ENCODE measurements at places on chromosomes 2 and 18. TPM values are rescaled to one million over a fixed set of nuclear protein-coding genes. Genes with fewer than 3 reads are reported as not detected.

The RIT2 gene
- total RNA-seq = not detected

The GPR45 gene
- total RNA-seq = not detected

- no peak overlapping the region for H3K4me3 ChIP-seq
- H3K4me1 ChIP-seq = no peaks in the 10 kb centered on the region
- DNase-seq = peak; percentile 21
Observed at GRCh38 chr2:113273027-113273551, 5.6 kb downstream of the PAX8 start.

DNA sequence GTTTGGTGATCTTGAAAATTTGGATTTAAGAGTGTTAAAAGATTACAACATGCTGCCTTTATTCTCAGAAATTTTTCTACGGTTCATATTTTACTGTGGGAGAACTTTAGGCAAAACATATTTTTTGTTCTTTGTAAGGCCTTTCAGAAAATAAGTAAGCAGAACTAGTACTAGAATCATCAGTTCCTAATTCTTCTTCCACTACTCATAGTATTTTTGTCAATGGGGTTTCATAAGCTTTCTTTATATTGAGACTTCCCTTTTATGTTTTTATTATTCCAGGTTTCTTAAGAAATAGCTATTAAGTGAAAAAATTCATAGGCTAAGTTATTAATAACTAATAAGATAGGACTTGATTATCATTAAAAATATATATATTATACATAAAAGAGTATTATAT is 12.4 kb downstream of the UGGT1 start:
- H3K4me3 ChIP-seq = no peak overlapping the region
- H3K27ac ChIP-seq = no peak overlapping the region
- H3K36me3 ChIP-seq = peaks cover 21% of the 10 kb centered on the region
- no peaks in the 10 kb centered on the region for H3K27me3 ChIP-seq
- no peak for DNase-seq
- peaks cover 6% of the 10 kb centered on the region for H3K4me1 ChIP-seq

DNA sequence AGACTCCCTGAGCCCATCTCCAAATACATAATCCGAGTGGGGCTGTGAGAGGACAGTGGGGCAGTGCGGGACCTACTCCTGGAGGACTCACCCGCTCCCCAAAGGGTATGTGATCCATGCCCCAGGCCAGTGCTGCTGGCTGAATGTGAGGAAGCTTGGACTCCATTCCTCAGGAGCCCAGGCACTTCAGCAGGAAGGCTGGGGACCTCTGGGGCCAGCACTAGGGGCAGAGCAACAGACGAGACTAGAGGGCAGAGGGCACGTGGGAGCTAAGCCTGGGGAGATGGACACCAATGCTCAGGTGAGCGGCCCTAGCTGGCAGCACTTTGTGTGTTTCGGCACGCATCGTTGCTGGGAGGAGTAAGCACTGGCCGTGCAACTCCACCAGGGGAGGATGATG is 84.9 kb downstream of the MALT1 start:
- H3K4me1 ChIP-seq = no peaks in the 10 kb centered on the region
- H3K27me3 ChIP-seq = no peaks in the 10 kb centered on the region

GRCh38 chr2:216406826-216407225 is 5.5 kb upstream of the SMARCAL1 start:
- no peak for DNase-seq
- H3K27ac ChIP-seq = no peak overlapping the region
- no peak overlapping the region for H3K4me3 ChIP-seq
- no peaks in the 10 kb centered on the region for H3K27me3 ChIP-seq
- no peaks in the 10 kb centered on the region for H3K4me1 ChIP-seq

GRCh38 chr2:239790721-239791120 is 234.4 kb downstream of the NDUFA10 start:
- peaks cover 12% of the 10 kb centered on the region for H3K4me1 ChIP-seq
- no peak for DNase-seq
- no peak overlapping the region for H3K27ac ChIP-seq
- no peak overlapping the region for H3K4me3 ChIP-seq

DNA sequence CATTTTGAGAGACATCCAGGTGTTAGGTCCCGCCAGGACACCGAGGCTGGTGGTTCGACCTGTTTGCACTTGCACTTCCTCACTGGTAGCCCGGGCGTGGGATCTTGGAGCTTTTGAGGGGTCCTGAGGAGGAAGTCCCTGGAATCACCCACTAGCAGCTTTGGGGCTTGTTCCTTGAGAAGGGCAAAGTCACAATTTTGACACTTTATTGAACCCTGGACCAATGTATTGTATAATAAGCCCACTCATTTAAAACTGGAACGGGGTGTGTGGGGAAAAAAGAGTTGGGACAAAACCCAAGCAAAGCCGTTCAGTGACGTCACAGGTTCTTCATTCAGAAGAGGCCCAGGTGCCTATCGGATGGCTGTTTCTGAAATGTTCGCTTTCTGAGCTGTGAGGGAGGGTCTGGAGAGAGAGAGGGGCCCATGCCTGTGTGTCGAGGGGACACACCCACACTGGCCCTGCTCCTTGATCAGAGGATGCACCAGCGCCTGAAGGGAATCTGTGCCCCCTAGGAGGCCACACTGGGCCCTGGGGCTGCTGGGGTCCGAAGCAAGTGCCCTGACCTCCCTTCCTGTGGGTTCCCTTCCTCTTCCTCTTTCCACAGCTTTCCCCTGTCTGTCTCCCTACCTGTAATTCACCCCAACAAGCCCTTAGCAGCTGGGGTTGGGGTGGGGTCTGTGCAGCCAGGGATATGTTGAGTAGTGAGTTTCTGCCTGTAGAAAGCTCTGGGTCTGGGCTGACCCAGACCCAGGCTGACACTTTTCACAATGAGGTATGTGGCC is 2.6 kb downstream of the LPIN1 start:
- H3K4me1 ChIP-seq = peaks cover 49% of the 10 kb centered on the region
- no peaks in the 10 kb centered on the region for H3K36me3 ChIP-seq
- H3K4me3 ChIP-seq = no peak overlapping the region
- DNase-seq = no peak
- no peaks in the 10 kb centered on the region for H3K27me3 ChIP-seq
- H3K27ac ChIP-seq = peak overlapping the region; percentile 48

DNA sequence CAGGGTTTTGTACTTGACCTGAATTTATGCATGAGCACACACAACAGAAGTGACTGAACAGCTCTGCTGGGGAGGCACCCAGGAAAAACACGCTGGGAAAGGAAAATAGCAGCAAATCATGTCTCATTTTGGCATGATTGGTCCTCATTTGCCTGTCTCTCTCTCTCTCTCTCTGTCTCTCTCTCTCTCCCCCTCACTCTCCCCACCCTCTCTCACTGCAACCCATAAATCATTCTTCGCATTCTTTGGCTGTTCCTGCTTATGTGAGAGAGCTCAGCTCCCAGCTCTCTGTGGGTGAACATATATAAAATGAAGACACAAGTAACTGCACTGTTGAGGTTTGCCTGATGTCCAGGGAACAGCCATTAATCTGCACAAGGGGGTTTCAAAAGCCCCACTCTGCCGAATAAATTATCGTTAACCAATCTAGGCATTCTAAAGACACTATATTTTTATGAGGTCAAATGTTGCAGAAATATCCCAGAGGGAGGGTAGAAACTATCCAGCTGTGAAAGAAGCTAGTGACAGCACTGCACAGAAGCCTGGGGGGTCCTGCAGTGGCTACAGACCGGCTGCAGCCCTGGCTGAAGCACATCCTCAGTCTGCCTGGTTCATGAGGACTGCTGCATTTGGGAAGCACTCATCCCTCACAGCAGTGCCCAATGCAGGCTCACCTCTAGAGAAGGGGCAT is 260.3 kb downstream of the AFF3 start:
- no peak overlapping the region for H3K27ac ChIP-seq
- DNase-seq = peak; percentile 67
- H3K27me3 ChIP-seq = peaks cover 5% of the 10 kb centered on the region
- H3K36me3 ChIP-seq = no peaks in the 10 kb centered on the region
- no peak overlapping the region for H3K4me3 ChIP-seq

- DNase-seq = peak; percentile 62
- no peaks in the 10 kb centered on the region for H3K27me3 ChIP-seq
- no peaks in the 10 kb centered on the region for H3K36me3 ChIP-seq
- H3K4me3 ChIP-seq = peak overlapping the region; percentile 70
- no peak overlapping the region for H3K27ac ChIP-seq
- H3K4me1 ChIP-seq = peaks cover 18% of the 10 kb centered on the region
Observed at GRCh38 chr2:6866275-6866671, 566 bp upstream of the CMPK2 start.

- peaks cover under 1% of the 10 kb centered on the region for H3K4me1 ChIP-seq
- no peak for DNase-seq
- no peak overlapping the region for H3K27ac ChIP-seq
- no peaks in the 10 kb centered on the region for H3K36me3 ChIP-seq
Observed at GRCh38 chr18:3384664-3385563, 65.1 kb upstream of the TGIF1 start.

The RNF149 gene
- total RNA-seq = 26.8 TPM

The AFTPH gene
- total RNA-seq = 19.5 TPM

The KCNF1 gene
- total RNA-seq = 0.32 TPM

The CREG2 gene
- total RNA-seq = not detected

GRCh38 chr2:74935975-74936391 is 22.5 kb upstream of the POLE4 start:
- no peaks in the 10 kb centered on the region for H3K4me1 ChIP-seq
- no peaks in the 10 kb centered on the region for H3K36me3 ChIP-seq
- no peak for DNase-seq
- H3K27ac ChIP-seq = no peak overlapping the region
- no peak overlapping the region for H3K4me3 ChIP-seq

GRCh38 chr2:155368934-155369333 is 670.4 kb downstream of the KCNJ3 start:
- H3K36me3 ChIP-seq = no peaks in the 10 kb centered on the region
- no peaks in the 10 kb centered on the region for H3K27me3 ChIP-seq
- H3K4me3 ChIP-seq = no peak overlapping the region
- no peak overlapping the region for H3K27ac ChIP-seq
- peak; percentile 17 for DNase-seq
- no peaks in the 10 kb centered on the region for H3K4me1 ChIP-seq

- no peaks in the 10 kb centered on the region for H3K4me1 ChIP-seq
- H3K27ac ChIP-seq = no peak overlapping the region
- no peak for DNase-seq
- H3K36me3 ChIP-seq = no peaks in the 10 kb centered on the region
Observed at GRCh38 chr2:64850642-64851041, 138.6 kb upstream of the SLC1A4 start.

The IL1B gene
- 2.1 TPM for total RNA-seq

The B3GNT2 gene
- total RNA-seq = 6.5 TPM

DNA sequence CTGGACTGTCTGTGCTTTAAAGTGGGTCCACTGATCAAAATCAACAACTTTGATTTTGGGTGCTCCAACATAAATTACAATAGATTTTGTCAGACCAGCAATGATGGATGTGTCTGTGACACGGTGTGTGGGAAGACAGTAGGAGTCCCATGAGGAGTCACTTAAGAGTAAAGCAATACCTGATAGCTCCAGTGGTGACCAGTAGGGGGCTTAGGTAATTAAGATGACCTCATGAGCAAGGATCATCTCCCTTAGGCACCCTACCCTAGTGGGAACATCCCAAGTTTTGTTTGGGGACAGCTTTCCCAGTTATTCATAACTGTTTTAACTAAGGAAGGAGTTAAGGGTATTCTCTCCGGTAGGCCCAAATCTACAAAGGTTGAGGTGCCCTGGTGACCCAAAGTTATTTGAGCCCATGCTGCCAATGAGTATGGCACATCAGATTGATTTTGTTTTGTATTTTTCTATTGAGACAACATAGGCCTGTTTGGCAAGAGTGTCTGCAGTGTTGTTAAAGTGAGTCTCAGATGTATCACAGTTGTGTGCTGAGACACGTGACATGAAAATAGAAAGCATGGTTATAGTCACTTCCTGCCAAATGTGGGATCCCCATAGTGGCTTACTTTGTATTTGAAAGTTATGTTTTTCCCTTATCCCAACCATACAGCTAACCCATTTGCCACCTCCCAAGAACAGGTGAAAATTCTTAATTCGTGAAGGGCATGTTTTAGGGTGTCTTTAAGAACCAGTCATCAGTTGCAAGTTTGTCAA is 1337.6 kb upstream of the SLC39A10 start:
- no peak overlapping the region for H3K27ac ChIP-seq
- peak; percentile 1 for DNase-seq
- H3K4me1 ChIP-seq = no peaks in the 10 kb centered on the region
- H3K4me3 ChIP-seq = no peak overlapping the region

- no peak overlapping the region for H3K27ac ChIP-seq
- DNase-seq = no peak
- H3K27me3 ChIP-seq = no peaks in the 10 kb centered on the region
- H3K36me3 ChIP-seq = no peaks in the 10 kb centered on the region
Observed at GRCh38 chr2:181126311-181126868, 146.0 kb downstream of the UBE2E3 start.

- DNase-seq = no peak
- H3K27me3 ChIP-seq = no peaks in the 10 kb centered on the region
- peak overlapping the region; percentile 68 for H3K27ac ChIP-seq
- H3K4me3 ChIP-seq = no peak overlapping the region
- H3K36me3 ChIP-seq = peaks cover 18% of the 10 kb centered on the region
- H3K4me1 ChIP-seq = peaks cover 60% of the 10 kb centered on the region
Observed at GRCh38 chr18:58966704-58967103, 102.0 kb downstream of the ZNF532 start.

The PRSS56 gene
- not detected for total RNA-seq

- DNase-seq = no peak
- no peak overlapping the region for H3K27ac ChIP-seq
- H3K4me1 ChIP-seq = peaks cover 16% of the 10 kb centered on the region
- H3K27me3 ChIP-seq = no peaks in the 10 kb centered on the region
- no peaks in the 10 kb centered on the region for H3K36me3 ChIP-seq
Observed at GRCh38 chr2:150143087-150143536, 344.4 kb downstream of the RND3 start.

The MEP1B gene
- 0.26 TPM for total RNA-seq

The VWC2L gene
- total RNA-seq = not detected

The C2orf81 gene
- total RNA-seq = 1.6 TPM

DNA sequence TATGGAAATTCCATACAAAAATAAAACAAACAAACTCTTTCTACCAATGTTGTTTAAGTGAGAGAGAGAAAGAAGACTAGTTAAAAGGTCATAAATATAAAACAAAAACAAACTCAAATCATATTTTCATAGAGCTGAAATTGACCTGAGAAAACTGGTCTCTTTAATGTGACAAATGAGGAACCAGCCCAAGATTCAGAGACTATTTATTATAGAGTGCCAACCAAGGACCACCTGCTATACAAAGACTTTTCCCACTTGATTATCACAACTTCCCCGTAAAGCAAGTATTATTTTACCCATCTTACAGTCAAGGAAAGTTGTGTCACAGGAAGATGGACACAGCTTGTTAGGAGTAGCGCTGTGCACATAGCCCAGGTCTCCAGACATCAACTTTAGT is 13.3 kb downstream of the ANKRD44 start:
- H3K27me3 ChIP-seq = no peaks in the 10 kb centered on the region
- DNase-seq = no peak
- no peak overlapping the region for H3K27ac ChIP-seq
- H3K4me3 ChIP-seq = no peak overlapping the region
